ENCODE measurements at places on chromosomes 4 and X.
A peak's percentile ranks its signal among the peaks of the same experiment; 100 is the strongest.

GRCh38 chr4:18405054-18405453 is 383.5 kb upstream of the LCORL start:
- DNase-seq, result no peak

- no peak for DNase-seq
Observed at GRCh38 chrX:37640142-37640541, 45.4 kb upstream of the XK start.

GRCh38 chr4:7252510-7253340 is 60.4 kb downstream of the SORCS2 start:
- no peak for DNase-seq

DNA sequence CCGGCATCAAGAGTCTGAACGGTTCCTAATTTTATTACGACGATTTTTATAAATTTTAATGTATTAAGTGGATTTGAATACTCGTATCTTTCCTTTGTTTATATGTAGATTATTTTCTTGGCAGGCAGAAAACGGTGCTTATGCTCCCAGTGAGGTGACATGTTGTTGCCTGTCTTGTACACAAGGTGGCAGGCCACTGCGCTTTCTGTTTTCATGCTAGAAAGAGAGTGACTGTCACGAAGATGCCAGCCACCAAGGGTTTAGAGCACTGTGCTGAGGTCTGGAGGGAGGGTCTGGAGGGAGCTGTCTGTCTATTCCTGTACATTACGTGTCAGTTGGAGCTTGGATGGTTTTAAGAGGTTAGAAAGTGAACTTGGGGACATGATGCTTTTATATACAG is 87.7 kb downstream of the SHROOM2 start:
- peak; percentile 41 for DNase-seq

GRCh38 chr4:154421618-154422017 is 70.0 kb downstream of the DCHS2 start:
- DNase-seq, result no peak

DNA sequence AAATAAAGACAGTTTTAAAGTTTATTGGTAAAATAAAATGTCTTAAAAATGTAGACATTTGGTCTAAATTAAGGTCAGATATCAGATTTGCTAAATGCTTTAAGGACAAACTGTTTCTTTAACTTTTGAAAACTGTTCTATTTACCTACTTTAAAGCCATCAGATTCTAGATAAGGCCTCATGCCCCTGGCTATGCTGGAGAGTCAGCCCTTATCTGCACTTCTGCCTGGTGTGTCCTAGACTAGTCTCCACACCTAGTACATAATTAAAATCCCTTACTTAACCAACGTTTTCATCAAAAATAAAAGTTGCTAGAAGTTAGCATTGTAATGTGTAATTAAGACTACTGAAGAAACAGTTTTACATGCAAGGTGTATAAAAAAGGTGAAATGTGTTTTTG is 25.6 kb downstream of the HSD17B11 start:
- no peak for DNase-seq

DNA sequence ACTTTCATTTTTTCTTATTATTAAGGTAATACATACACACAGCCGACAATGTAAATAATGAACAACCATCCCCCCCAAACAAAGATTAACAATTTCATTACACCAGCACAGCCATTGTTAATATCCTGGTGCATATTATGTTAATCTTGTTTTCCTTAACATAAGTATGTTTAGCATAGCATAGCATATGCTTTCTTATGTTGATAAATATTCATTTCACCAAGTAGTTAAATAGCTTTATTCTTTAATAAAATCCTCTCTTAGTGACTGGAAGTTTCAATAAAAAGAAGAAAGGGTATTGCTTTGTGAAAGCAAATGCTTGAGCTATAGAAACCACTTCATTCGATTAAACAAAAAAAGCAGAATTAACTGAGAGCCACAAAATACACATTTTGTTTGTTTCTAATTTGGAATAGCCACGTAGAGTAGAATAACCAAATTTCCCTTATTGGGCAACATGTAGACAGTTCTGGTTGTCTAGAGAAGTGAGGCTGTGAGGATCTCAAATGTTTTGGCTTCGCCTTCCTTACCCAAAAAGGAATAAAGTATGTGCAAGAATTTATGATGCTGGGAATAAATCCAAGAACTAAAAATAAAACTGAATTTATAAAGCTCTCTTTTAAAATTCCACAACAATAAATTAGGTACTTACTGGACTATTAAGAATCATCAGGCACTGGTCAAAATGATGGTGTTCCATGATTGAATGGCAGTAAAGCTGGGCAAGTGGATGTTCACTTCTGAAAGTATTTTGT is 118.0 kb downstream of the PDE5A start:
- DNase-seq, result peak; percentile 92

DNA sequence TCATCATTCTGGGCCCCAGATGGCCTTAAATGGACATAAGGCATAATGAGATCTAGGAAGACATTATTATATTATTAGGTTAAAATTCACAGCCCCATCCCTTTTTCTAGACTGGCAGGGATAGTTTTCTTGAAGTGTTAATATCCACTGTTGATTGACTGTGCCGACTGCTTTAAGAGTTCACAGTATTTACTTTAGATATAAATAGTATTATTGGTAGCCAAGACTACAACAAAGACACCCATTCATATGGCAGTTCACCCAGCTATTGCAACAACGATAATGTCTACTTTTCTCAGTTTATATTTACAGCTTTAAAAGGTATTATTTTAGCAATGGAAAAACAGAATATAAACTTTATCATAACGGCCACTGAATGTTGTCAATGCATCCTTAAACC is 922.2 kb upstream of the POU3F4 start:
- DNase-seq, result no peak

DNA sequence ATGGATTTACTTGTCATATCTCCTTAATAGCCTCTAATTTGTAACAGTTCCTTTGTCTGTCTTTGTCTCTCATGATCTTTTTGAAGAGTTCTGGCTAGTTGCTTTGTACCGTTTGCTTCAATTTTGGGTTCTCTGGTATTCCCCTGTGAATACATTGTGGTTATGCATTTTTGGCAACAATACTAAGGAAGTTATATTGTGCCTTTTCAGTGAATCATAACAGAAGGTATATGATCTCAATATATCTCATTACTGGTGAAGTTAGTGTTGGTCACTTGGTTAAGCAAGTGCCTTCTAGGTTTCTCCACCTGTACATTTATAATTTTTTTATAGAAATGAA is 48.6 kb downstream of the DCLK2 start:
- peak; percentile 84 for DNase-seq

- no peak for DNase-seq
Observed at GRCh38 chr4:27082776-27083175, 222.1 kb downstream of the STIM2 start.

GRCh38 chr4:26206339-26206738 is 114.5 kb upstream of the RBPJ start:
- peak; percentile 82 for DNase-seq

DNA sequence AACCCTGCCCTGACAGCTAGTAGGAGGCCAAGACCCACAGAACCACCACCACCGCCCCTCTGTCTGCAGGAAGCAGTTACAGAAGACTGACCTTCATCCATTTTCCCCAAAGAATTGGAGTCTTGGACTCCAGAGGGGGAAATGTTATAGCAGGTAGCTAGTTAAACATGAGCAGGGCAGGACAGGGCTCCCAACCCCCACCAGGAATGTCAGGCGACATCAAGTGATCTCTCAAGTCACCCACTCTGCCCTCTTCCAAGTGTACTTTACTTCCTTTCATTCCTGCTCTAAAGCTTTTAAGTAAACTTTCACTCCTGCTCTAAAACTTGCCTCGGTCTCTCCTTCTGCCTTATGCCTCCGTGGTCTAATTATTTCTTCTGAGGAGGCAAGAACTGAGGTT is 17.1 kb upstream of the AADAT start:
- DNase-seq, result no peak

GRCh38 chr4:184802697-184803015 is 23.1 kb downstream of the ACSL1 start:
- peak; percentile 29 for DNase-seq

DNA sequence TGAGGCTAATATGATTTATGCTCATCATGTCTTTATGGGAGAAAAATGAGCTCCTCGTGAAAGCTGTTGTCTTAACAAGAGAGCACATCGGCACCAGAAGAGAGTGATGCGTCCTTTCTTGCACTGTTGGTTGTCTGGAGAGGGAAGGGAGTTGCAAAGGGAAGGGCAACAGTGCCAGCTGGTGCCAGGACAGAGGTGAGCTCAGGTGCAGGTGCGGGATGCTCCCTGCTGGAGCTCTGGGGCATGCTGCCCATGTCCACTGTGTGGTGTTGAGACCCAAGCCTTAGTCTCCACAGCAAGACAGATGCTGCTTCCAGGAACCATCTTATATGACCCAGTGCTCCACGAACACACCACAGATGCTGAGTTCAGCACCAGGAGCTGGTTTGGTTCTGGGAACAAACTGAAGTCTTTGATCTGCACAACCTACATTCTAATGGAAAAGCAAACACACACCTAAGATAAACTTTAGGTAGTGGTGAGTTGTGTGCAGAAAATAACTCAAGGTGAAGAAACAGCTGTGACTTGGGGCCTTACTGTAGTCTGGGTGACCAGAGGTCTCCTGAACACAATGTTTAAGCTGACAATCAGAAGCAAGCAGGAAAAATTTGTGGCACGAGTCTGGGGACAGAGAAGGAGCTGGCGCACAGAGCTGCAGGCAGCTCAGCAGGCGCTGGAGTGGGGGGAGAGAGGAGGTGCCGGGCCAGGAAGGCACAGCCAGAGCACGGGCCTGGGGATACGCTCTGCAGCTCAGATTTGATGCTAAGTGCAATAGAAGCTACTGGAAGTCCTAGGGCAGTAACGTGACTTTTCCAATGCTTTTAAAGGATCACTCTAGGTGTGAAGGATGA is 73.2 kb downstream of the HAUS3 start:
- no peak for DNase-seq

- no peak for DNase-seq
Observed at GRCh38 chr4:24382381-24382780, 202.0 kb downstream of the DHX15 start.

- no peak for DNase-seq
Observed at GRCh38 chr4:71501992-71502391, 163.2 kb downstream of the SLC4A4 start.

- DNase-seq, result no peak
Observed at GRCh38 chr4:87698394-87698793, 48.3 kb downstream of the DMP1 start.

DNA sequence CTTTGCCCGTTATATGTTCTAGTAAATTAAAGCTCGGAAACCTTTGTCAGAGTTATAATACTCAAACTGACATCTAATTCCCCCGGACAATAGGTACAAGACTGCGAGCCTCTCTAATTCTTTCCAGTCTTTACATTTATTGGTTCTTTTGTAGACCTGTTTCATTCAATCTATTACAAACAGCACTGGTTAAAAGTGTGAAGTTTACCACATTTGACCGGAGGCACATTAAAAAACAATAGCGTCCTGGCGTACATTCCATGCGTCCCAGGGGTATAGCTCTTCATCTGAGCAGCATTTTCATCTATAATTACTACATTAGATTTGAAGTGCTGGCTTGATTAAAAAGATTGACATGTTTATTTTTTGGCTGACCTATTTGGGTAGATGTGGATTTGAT is 49.9 kb upstream of the TENM3 start:
- no peak for DNase-seq

DNA sequence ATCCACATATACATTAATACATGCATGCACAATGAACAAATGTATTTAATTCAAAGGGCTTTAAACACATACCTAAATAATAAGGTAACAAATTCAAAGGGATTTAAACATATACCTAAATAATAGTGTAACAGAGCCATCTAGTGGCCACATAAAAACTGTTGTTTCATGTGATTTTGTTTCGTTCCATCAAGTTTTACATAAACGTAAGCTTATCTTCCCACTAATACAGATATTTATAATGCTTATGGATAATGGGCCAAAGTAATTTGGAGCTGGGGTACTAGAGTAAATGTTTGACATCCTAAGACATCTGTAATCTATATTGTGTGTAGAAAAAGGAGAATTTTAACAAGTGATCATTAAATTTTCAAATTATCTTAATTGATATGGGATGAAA is 82.3 kb downstream of the PRSS12 start:
- DNase-seq, result peak; percentile 57

- no peak for DNase-seq
Observed at GRCh38 chr4:37434469-37434868, 189.9 kb downstream of the NWD2 start.

DNA sequence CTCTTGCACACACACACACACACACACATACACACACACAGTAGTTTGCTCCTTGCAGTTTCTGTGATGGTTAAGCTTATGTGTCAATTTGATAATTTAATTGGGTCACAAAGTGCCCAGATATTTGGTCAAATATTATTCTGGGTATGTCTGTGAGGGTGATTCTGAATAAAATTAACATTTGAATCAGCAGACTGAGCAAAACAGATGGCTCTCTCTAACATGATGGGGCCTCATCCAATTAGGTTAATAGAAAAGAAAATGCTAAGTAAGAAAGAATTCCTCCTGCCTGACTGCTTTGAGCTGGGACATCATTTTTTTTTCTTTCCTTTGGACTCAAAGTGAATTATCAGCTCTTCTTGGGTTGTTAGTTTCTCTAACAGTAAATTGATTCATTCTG is 191.2 kb upstream of the INTU start:
- no peak for DNase-seq
